ENCODE measurements at places on chromosomes 12 and 14.

GRCh38 chr14:52402812-52403526 is 88.9 kb downstream of the PTGER2 start:
- DNase-seq = no peak

- no peak for DNase-seq
Measured at GRCh38 chr14:55045087-55045486, 6.4 kb upstream of the MAPK1IP1L start.

DNA sequence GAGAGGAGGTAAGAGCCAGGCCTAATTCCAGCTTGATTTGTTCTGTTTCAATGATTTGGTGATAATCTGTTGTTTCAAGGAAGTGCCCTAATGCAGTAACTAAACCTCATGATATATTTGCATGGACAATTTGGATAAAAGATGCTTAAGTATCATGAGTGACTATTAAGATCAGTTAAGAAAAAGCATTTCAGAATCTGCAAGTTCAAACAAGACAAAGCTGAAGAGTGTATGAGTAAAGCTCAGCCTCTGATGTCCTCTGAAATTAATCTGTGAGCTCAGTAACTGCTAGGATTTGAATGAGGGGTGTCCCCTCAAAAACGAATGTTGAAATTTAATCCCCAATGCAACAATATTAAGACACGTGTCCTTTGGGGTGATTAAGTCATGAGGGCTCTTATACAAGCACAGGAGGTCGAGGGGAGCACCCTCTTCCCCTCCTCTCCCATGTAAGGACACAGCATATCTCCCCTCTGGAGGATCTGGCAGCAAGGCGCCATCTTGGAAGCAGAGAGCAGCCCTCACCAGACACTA is 949.2 kb downstream of the GALC start:
- DNase-seq = no peak

DNA sequence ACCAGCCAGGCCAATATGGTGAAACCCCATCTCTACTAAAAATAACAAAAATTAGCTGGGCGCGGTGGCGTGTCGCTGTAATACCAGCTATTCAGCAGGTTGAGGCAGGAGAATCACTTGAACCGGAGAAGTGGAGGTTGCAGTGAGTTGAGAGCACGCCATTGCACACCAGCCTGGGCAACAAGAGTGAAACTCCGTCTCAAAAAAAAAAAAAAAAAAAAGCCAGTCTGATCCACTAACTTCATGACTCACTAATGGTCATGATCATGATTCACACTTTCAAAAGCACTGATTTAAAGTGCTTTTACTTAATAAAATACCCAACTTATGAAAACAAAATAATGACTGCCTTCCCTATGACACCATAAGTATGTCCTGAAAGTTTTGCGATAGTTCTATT is 38.4 kb upstream of the CPM start:
- DNase-seq = peak; percentile 34

DNA sequence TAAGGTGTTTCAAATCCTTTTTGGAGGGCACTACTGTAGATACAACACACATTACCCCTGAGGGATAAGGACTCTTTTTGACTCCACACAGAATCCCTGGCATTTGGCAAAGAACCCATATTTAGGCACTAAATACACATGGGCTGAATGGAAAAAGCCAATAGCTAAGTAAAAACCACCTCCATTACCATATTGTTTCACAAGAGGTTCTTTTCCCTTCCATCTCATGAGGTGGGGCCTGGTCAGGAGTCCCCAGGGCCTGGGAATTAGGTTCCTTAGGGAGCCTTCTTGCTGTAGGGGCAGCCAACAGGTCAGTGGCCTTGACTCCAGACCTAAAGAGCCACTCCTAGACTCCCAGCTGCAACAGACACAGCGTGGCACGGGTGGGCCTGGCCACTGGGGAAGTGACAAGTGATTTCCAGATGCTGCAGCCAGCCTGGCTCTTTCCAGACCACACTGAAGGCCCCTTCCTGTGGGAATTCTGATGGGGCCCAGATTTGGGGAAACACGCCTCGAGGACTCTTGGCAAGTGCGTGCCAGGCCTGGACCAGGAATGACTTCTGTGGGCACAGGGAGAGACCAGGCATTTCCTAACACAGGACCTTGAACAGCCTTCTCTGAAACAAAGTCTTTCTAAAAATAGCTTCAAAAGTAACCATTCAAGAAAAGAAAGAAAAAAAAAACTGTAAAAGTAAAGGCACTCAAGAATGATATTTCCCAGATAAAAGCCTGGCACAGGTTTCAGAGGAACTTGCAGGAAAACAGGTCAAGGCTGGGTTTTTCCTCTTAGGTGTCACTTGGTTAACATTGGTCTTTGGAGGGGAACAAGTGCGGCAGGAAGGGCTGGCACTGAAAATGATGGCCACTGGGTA is 18.1 kb downstream of the SSH1 start:
- peak; percentile 95 for DNase-seq

DNA sequence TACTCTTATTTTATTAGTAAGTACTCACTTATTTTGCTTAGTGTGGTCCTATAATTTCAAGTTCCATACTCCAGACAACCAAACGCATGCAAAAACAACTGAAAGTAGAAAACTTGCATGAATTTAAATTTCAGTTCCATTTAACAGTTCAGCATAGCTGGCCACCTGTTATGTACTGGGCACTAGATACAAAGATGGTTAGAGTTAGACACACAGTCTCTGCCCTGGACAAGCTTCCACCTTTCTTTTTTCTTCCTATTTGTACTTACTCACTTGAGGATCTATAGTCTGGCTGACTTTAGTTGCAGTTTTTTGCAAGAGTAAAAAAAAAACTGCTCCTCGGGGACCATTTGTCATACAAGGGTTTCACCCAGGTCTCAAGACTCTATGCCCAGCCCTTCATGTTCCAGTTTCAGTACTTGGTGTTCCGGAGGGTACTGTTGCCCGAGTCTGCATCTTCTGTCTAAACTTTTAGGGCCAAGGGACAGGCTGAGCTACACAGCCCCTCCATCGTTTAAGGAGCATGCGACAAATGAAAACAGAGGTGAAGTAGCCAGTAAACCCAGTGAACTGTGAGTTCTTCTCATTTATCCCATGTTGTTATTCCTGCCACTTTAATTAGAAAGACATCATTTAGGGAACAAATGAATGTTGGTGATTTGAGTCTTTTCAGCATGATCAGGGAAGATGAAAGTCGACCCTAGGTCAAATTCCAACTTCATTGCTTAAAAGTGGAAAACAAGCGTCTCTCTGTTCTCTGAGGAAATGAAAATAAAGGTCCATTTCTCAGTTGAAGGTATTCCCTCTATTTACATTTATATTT is 22.3 kb downstream of the RPGRIP1 start:
- no peak for DNase-seq

DNA sequence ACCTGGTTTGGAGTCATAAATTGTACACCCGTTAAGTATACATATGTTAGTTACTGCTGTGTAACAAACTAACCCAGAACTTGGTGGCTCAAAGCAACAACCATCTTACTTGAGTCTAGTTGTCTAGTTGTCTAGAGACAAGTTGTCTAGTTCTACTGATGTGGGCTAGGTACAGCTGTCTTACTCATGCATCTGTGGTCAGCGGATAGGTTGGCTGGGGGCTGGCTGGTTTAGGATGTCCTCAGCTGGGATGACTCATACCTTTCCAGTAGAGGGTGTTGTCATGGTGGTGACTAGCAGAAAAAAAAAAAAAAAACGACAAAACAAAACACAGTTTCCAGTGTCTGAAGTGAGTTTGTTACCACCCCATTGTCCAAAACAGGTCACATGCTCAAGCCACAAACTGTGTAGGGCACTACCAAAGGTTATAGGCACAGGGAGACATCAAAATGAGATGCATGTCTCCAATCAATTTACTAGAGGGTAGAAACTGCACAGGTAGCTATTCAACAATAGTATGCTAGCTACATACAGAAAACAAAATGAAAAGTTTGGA is 680.3 kb downstream of the MED13L start:
- peak; percentile 31 for DNase-seq

DNA sequence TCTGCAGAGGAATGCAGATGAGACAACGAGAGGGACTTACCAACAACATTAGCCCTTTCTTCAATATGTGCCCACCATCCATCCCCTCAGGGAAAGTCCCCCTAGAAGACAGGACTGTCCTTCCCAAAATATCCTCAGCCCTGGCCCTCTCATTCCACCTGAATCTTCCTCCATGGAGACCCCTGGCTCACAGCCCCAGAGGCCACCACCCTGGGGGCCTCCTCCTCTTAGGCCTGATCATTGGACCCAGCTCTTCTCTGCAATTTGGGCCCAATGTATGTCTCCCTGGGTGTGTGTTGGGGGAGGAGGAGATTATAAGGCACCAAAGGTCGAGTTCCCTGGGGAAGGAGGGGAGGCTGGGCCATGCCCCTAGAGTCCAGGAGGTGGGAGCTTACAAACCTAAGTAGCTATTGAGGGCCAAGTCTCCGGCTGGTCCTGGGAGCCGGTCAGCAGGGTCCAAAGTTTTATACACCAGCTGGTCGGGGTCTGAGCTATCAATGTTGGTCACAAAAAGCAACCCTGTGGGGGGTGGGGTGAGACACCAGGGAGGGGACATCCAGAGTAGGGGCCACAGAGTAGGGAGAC is 8.1 kb downstream of the ITGA7 start:
- no peak for DNase-seq

- no peak for DNase-seq
Measured at GRCh38 chr12:62893276-62893675, 41.7 kb downstream of the PPM1H start.

DNA sequence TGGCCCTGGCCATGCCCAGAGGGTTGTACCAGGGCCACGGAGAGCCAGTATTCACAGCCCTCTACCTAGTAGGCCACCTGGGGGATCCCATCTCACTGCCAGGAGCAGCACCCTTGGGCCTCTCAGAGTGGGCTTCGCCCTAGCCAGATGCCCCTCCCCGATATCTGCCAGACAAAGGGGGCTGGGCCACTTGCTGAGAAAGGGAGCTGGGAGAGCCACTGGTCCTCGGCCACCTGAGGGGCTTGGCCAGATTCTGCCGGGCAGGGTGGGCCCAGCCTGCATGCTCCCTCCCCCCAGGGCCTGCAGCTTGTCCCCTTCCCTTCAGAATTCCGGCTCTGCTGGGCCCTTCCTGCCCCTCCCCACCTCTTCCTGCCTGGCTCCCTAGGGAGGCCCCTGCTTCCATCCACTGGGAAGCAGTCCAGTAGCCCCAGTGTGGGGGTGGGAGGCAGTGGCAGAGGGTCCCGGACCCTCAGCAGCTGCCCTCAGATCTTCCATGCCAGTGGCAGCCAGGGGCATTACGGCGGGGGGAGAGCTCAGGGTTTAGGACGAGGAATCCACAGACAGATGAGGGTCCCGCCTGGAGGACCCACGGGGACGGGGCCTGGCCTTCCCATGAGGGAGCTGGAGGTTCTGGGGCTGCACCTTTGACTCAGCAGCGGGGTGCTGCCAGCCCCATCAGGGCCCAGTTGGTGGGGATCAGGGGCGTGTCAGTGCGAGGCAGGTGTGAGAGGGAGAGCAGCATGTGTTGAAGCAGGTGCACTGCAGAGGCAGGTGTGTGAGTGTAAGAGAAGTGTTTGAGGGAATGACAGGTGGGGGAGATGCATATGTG is 2.4 kb downstream of the CRIP2 start:
- DNase-seq = no peak

DNA sequence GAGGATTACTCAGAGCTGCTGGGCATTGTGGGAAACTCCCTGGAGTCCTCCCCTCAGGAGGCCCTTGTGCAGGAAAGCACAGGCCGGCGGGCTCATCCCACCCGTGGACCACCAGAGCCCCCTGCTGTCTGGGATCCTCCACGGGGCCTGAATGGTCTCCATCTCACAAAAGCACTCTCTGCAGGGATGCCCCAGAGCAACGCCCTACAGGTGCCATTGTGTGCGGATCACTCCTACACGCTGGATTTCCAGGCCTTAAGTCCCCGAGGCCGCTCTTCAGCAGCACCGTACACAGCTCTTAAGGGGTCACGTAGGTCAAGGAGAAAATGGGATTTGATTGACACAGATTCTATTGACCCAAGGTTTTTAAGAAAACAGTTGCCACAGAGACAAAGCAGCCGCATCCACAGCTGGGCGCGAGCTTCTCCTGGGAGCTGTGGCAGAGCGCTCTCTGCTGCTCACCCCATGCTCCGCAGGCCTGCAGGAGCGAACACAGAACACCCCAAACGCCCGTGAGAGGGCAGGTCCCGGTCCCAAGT is 36.7 kb upstream of the RIMBP2 start:
- no peak for DNase-seq

DNA sequence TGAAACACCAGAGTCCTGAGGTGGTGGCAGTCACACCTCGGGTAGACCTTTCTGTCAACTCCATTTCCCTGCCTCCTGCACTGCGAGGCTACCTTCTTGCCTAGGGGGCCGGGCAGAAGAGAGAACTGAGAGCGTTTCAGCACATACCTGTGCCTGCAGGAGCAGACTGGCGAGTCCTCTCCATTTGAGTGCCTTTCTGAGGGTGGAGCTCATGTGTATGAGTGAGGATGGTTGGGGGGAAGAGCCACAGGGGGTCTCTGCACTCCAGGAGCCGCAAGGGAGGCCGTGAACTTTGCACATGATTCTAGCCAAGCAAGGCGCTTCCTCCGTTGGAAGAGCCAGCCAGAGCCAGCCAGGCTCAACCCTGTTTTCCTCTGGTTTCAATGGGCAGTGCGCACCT is 31.0 kb upstream of the CCND2 start:
- no peak for DNase-seq

DNA sequence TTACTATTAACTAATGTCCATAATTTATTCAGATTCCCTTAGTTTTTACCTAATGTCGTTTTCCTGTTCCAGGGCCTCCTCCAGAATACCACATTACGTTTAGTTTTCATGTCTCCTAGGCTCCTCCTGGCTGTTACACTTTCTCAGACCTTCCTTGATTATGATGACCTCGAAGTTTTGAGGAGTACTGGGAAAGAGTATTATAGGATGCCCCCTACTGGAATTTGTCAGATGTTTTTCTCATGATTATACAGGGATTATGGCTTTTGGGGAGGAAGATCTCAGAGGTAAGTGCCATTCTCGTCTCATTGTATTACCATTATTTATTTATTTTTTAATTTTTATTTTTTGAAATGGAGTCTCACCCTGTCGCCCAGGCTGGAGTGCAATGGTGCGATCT is 17.7 kb upstream of the C1S start:
- DNase-seq = no peak

DNA sequence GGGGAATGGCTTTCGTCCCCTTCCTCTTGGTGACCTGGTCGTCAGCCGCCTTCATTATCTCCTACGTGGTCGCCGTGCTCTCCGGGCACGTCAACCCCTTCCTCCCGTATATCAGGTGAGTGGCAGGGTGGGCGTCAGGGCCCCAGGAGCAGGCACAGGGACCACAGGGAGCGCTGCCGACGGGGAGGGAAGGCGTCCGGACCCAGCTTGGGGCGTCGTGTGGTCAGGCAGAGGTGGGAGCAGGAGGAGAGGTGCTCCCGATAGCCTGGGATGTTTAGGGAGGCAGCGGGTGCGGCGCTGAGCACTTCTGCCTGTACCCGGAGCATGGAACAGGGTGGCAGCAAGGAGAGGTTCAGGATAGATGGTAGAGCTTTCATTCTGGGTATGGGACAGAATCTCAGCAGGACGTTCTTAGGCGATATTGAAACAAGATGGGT is 444 bp downstream of the DRAM1 start:
- DNase-seq = no peak
